ENCODE measurements at places on chromosomes 3 and 15.

GRCh38 chr3:148068466-148068865 is 629.2 kb upstream of the AGTR1 start:
- DNase-seq = no peak

DNA sequence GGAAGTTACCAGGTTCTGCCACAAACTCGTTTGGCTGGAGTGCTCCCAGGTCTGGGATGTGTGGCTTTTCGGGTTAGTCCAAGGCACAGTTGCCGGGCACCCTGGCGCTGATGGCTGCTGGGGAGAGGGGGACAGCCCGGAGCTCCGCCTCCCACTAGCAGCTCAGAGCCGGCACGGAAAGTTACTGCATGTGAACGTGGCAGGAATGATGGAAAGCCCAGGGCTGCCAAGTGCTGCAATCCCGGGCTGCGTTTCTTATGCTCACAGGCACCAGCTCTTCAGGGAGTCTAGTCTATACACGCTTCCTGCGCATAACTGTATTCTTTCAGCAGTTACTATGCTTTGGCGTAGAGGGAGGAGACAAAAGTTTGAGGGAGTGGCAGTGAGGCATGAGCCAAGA is 141.8 kb upstream of the ICE2 start:
- no peak for DNase-seq

GRCh38 chr3:45041666-45042065 is 15.6 kb downstream of the CLEC3B start:
- DNase-seq = no peak

- no peak for DNase-seq
These were observed 108.9 kb upstream of the UBE2E1 start for GRCh38 chr3:23696842-23697241.

DNA sequence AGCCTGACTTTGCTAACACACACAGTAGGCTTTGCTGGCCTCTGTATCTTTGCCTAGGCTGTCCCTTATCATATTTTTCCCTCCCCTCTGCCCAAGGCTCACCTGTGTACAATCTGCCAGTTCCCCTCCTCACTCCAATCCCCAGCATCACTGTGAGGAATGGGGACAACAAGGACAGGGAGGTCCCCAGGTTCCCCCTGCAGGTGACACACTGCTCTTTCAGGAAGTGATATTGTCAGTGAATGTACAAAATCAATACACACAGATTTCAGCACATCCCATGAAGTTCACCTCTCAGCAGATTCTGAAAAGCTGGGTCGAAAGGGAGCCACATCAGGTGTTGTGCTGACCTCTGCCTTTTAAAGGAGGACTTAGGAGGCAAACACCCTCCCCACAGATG is 177.5 kb downstream of the RAB11A start:
- no peak for DNase-seq
